ENCODE measurements at places on chromosomes 1 and 21. TPM values are rescaled to one million over a fixed set of nuclear protein-coding genes. Genes with fewer than 3 reads are reported as not detected.

Gene CASQ1
- not detected for total RNA-seq

Gene TFF1
- total RNA-seq, result not detected

Gene TMEM125
- 15.4 TPM for total RNA-seq

Gene FBXO42
- total RNA-seq, result 17.4 TPM

Gene TMPRSS3
- total RNA-seq, result not detected

Measured in nasal cavity respiratory epithelium epithelial cell of viscerocranial mucosa (primary cell).